ENCODE measurements at places on chromosomes 6 and 20.

GRCh38 chr20:62296724-62297448, 5.9 kb upstream of the ADRM1 start:
- no peak for DNase-seq

DNA sequence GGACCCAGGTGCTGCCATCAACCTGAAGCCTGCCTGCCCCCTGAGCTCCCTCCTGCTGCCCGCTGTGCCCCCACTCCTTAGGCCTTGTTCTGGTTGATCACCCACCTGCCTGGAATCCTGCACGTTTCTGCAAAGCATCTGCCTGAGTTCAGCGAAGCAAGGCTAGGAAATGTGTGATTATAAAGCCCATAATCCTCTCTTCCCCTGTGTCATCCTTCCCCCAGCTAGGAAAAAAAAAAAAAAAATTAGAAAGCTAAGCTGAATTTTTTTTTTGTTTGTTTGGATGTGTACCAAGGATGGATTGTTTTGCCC, 93.2 kb downstream of the FOXA2 start:
- no peak for DNase-seq

DNA sequence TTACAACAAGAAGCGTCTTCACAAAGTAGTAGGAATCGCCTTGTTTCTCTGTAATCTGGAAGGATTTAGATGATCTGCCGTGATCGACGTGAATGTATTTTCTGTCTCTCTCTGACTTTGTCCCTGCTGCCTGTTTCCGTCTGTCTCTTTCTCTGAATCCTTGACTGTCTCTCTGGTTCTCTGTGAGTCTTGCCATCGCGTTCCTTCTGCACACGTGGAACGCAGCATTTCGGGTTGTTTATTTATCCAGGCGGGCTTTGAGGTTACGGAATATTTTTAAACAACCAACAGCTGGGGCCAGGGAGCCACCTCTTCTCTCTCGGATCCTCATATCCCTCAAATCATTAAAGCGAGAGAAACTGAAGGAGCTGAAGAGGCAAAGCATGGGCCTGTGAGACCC, 215.9 kb downstream of the ZDHHC14 start:
- no peak for DNase-seq

GRCh38 chr6:43328528-43328927, 19.9 kb upstream of the CRIP3 start:
- no peak for DNase-seq

GRCh38 chr6:79621579-79621978, 9.6 kb upstream of the SH3BGRL2 start:
- no peak for DNase-seq

- DNase-seq, result no peak
These were observed 121.1 kb downstream of the CENPW start for GRCh38 chr6:126461045-126461444.

DNA sequence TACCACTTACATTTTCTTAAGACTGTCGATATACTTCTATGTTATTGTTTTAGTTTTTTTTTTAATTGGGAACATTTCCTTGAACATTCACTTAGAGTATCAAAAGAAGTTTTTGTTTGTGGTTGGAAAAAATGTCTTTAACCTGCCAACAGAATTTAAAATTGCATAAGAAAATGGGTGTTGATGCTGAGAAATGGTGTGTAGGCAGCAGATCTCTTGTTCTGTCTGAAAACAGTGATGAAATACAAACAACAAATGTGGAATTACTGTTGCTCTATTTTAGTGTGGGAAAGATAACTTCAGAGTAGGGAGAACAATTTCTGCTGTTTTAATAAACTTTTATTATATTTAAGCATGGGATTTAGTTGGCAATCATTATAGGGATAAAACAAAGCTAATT, 293.5 kb downstream of the CDKAL1 start:
- no peak for DNase-seq

- DNase-seq, result no peak
These were observed 245.0 kb downstream of the UTRN start for GRCh38 chr6:144530118-144530517.

DNA sequence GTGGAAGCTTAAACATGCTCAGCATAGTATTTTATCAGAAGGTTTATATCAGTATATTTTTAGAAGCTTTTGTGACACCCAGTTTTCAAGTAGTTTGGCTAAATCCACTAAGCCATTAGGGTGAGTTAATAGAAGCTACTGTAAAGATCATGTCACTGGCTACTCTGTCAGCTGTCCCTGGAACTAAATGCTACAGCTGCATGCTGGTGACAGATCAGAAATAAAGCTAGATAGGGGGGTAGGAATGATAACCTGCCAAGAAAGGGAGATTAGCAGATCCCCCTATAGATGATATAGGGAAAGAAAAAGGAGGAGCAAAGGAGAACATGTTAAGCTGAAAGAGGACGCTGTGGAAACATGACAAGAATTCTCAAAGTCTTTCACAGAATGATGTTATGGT, 363.2 kb downstream of the QKI start:
- no peak for DNase-seq

GRCh38 chr20:31853481-31853880, 8.1 kb upstream of the FOXS1 start:
- no peak for DNase-seq

GRCh38 chr20:50792708-50793574, 1.9 kb upstream of the BCAS4 start:
- DNase-seq, result no peak

DNA sequence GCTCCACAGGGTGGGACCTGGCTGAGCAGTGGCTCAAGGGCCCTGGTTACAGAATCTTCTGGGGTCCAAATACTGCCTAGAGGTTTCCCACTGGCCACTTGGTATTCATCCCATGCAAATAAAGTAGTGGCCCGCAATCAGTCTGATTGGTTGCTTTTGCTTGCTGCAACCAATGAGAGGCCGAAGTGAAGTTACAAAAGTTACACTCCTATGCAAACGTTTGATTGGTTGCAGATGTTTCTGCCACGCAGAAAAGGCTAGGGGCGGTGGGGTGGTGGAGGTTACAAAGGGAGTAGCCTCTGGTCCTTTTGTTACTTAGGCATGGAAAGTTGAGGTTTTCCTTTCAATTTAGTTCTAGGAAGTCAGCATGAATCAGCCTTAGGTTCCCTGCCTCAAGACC, 3.6 kb upstream of the NHLRC1 start:
- DNase-seq, result no peak

- DNase-seq, result no peak
These were observed 768.1 kb downstream of the KIF16B start for GRCh38 chr20:15805154-15805553.

DNA sequence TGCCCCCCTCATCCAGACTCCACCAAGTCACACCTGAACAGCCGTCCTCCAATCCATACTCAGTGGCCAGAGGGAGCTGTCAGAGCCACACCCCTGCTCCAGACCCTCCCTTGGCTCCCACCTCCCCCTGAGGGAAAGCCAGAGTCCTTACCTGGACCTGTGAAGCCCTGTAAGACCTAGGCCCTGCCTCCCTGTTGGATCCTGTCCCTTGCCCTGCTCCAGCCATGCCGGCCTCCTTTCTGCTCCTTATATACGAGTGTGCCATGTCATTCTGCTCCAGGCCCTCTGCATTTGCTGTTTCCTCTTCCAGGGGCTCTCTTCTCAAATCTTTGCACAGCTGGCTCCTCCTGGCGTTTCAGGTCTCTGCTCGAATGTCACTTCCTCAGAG, 100.3 kb upstream of the MYL9 start:
- no peak for DNase-seq

GRCh38 chr6:4586469-4586859, 189.7 kb upstream of the CDYL start:
- no peak for DNase-seq

DNA sequence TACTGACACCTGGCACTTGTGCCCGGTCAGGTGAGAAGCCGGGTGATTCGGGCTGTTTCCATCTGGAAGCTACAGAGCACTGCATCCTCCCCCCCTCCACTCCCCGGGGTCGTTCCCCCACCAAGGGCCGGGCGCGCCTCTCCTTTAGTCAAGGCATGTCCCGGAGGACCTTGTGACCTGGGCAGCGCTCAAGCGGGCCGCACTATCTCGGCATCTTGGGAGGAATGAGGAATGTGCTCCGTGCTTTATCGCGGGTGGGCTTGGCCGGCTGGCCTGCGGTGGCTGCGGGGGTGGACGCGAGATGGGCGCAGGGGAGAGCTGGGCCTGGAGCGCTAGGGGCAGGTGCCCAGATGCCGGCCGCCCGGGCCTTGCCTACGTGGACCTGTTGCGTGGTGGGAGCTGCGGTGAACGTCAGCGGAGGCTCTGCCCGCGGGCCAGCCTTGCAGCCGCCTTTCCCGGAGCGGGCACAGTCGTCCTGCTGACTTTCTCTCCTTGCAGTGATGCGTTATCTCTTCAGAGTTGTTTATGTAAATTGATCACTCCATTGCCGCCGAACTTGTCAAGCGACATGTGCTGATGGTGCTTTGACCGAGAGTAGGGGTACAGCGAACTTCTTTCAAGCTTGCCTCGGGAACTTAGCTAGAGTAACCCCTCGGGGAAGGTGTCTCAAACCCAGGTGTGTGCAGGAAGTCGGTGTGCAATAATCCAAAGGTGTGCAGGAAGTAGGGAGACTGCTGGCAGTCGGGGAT, 1.1 kb downstream of the LRRC1 start:
- no peak for DNase-seq

DNA sequence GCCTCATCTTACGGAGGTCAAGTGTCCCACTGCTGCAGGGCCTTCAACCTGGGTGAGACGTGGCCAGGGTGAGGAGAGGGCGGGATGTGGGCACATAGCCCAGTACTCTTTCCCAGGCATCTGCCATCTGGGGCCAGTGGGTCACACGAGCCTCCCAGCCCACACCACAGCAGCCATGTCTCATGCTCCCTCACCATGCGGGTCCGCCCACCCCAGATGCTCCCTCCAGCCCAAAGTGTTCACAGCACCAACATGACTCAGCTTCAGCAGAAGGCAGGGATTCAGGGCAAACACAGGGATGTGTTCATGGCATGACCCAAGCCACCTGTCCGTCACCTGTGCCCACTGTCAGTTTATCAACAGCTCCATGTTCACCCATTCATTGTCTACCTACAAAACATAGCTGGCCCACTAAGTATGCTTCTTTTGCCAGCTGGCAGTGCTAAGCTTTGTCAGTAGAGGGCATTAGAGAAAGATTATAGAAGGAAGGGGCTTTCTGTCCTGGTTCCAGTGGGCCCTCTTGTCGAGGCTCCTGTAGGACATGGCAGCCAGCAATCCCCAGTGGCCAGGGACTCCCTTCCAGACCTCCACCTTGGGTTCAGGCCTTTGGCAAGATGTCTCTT, 109.2 kb downstream of the FOXF2 start:
- no peak for DNase-seq

- no peak for DNase-seq
These were observed 1.0 kb downstream of the GINM1 start for GRCh38 chr6:149567194-149567586.

- DNase-seq, result peak; percentile 34
These were observed 1.1 kb downstream of the DLK2 start for GRCh38 chr6:43454290-43454695.

DNA sequence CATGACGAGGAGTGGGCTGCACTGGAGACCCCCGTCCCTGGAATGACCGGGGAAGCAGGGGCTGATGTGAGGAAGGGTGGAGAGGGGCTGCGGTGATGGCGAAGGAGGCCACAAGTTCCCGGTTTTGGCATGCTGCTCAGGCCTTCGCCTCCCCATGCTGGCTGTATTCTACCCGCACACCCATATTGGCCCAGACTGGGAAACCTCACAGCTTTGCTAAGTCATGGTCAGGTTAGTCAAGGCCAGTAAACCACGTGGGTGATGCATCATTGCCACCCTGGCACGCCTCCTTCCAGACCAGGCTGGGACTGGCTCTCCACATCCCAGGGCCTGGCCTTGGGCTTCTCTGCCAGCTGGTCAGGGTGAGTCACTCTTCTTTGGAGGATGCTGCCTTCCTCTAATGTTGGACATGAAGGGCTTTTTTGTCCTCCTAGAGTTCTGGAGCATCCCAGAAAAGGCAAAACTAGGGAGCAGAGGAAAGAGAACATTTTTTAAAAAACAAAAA, 53.8 kb downstream of the PCNA start:
- DNase-seq, result peak; percentile 96

DNA sequence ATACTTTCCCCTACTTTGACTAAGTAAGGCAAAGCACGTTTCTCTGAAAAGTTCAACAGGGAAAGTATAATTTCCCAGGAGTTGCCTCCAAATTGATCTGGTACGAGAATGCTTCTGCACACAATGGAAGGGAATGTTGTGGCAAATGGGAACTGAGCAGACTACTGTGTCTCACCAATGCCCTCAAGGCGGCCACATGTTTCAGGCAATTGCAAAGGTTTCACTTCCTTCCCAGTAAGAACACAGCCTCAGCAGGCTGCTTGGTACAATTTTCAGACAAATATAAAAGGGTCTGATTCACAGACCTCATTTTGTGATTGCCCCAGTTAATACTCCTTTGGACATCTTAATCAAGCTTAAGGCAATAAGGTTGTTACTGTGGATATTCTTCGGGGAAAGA, 71.2 kb downstream of the KIAA0319 start:
- DNase-seq, result peak; percentile 81

GRCh38 chr6:140178520-140178919, 804.1 kb upstream of the CITED2 start:
- no peak for DNase-seq

GRCh38 chr20:43798291-43799149, 71.7 kb upstream of the GTSF1L start:
- no peak for DNase-seq

DNA sequence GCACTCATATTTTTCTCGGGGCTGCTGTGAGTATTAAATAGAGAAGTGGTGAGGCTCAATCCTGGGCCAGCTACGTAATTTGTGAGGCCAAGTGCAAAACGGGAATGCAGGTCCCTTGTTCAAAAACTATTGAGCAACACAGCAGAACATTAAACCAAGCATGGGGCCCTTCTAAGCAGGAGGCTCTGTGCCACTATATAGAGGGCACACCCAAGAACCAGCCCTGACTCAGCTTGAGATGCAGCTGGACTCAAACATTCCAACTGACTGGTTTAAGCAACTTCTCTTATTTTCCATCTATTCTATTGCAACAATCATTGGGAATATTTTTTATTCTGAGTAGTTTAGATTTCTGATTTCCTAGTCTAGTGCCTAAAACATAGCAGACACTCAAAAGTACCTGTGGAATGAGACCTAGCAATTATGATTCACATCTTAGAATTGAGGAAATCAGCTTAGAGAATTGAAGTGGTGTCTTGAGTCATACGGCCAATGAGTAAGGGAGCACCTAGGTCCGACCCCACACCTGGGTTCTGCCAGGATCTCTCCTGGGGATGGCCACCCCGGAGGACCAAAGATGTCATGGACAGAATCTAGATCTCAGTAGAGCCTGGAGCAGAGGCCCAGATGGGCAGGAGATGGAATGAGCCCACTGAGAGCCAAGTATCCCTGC, 1.3 kb downstream of the SIRPB2 start:
- DNase-seq, result peak; percentile 92

- no peak for DNase-seq
These were observed 107.7 kb upstream of the FOXC1 start for GRCh38 chr6:1502041-1502440.

DNA sequence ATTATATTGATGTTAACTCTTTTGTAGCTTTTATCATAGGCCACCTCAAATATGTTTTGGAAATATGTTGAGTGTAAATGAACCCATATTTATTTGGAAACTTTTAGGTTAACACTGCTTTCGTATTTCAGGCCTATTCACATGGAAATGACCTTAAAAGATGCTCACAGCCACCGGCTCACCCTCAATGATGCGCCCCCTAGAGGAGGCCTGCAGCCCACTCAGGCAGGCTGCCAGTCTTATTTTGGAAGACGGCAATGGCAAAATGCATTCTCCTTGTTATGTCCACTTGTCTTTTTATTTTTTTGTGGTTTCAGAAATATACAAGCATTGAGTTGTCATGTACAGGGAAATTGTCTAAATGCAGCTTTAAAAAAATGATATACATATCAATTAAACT, 869.7 kb downstream of the PHF3 start:
- peak; percentile 3 for DNase-seq

Data from MV-4-11 (cell line).